ENCODE measurements at places on chromosomes 2 and 18. TPM values are rescaled to one million over a fixed set of nuclear protein-coding genes. Genes with fewer than 3 reads are reported as not detected.

CLIP4 gene
- 24.2 TPM for total RNA-seq

FNDC4 gene
- 6.8 TPM for total RNA-seq

TRIM43 gene
- total RNA-seq: 0.18 TPM

HOXD8 gene
- 69.9 TPM for total RNA-seq
